ENCODE measurements at places on chromosomes 12 and 14.

- DNase-seq = no peak
Observed at GRCh38 chr14:59133709-59134108, 54.8 kb upstream of the DAAM1 start.

GRCh38 chr14:53564870-53565269, 391.8 kb downstream of the BMP4 start:
- no peak for DNase-seq

DNA sequence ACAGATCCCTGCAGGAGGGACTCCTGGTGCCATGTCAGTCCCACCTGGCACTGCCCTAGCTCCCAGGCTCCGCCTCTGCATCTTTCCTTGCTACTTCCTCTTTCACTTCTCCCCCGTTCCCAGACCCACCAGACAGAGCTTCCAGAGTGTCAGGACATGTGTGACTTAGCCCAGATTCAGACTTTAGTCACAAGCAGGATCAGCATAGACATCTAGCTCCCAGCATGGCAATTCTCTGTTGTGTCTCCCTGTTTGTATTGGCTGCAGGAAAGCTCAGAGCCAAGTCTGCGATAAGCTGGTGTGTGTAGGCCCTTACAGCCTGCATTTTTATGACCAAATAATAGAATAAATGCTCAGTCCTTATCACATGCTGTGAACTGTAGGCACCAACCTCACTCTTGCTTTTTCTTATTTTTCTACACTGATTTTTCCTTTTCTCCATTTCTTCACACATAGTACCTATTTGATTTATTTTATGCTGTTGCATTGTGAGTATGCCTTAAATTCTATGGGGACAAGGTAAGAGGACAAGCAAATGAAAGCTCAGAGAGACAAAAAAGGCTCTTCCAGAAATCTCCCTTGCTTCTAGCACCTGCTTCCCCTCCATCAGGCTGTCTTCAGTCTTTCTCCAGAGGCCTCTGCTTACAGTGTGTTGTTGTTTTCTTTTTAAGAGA, 5.9 kb downstream of the DHRS2 start:
- DNase-seq = no peak

- DNase-seq = no peak
Observed at GRCh38 chr12:130351326-130351725, 13.6 kb downstream of the PIWIL1 start.

DNA sequence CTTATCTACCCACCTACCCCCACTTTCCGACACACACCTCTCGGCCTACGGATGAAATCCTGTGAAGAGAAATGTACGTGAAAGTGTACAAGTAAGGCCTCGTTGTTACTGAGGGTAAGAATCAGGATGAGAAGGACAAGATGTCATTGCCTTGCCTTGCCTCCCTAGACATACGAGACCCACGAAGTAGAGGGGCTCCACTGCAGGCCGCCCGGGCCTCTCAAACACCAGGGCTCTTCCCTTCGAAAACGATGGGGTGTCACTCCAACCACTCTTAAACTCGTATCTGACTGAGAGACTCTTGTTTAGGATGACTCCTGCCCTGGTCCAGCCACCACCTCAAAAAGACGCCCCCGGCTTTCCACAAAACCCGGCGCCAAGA, 498 bp downstream of the RACGAP1 start:
- DNase-seq = no peak

- DNase-seq = peak; percentile 87
Observed at GRCh38 chr14:91396959-91397815, 20.4 kb downstream of the CCDC88C start.

DNA sequence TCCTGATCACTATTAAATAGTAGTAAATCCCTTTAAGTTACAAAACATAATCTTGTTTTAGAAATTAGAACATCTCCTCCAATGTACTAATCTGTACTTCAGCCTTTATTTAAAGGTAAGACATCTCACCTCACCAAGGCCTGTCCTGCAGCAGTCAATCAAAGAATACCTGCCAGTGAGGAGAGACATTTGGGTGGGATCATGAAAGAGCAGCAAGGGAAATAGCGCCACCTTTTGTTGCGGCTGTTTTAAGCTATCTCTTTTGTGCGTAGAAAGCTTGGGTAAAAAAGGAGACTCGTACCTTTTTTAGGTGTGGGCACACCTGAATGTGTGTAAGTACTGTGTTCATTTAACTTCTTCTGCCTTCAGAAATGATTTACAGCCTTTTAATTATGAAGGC, 117.8 kb upstream of the TMTC1 start:
- DNase-seq = no peak

DNA sequence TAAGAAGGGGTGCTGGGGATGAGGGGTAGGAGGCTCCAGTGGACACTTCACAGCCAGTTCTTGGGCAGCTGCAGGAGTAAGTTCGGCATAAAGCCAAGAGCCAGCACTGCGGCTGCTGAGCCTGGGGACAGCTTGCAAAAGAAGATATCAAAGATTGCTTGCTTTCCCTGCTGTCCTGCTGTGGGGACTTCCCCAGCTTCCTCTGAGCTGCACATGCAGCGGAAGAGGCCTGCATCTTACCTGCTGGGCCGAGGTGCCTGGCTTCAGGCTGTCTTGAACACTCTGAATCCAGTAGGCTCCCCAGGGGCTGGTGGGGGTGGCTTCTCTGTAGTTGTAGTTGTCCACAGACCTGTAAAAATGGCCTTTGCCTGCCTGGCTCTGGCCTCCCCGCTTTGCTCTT, 1.3 kb downstream of the CHGA start:
- DNase-seq = no peak

DNA sequence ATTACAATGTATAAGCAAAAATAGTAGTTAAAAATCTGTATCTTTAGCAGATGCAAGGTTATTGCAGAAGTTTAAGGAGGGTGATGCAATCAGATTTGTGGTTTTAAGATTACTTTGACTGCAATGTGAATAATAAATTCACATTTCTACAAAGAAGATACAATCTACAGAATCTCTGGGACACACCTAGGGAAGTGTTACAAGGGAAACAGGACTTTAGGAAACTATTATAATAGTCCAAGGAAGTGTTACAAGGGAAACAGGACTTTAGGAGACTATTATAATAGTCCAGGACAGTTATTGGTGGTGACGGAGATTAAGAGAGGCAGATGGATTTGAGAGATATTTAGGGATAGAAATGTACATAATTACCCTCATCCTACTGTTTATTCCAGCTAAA, 154.4 kb upstream of the GARIN6 start:
- no peak for DNase-seq

DNA sequence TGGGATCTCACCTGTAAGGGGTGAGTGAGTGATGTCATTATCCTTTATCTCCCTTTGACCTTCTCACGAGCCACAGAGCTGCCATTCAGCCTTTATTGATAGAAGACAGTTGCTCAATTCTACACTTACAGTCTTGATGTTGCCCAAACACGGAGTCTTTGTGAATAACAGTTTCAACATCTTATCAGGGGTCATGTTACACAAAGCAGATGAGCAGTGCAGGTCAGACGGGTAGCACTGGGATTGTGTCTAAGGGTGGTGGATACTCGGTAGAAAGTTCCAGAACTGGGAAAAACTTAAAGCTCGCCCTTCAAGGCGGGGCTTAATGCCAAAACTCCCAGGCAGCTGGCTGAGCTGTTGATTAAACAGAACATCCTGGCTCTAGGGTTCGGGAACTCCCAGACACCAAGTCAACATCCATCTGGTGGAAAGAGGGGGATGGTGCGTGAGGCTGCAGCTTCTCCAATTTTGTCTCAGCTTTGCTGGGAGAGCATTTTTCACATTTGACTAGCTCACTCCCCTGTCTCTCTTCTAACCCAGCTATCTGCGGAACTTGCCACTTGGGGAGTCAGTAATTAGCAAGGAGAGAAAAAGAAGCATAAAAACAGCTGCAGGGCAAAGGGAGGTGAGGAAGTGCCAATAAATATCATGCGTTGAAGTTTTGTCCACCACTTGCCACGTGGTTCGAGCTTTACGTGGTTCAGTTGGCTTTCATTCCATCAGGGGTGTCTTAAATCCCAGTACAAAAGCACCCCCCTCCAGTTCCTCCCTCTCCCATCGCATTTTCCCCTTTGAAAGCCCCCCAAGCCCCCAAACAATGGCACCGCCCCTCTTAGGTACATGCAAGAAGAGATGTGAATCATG, 31.0 kb downstream of the FOXN4 start:
- DNase-seq = no peak

DNA sequence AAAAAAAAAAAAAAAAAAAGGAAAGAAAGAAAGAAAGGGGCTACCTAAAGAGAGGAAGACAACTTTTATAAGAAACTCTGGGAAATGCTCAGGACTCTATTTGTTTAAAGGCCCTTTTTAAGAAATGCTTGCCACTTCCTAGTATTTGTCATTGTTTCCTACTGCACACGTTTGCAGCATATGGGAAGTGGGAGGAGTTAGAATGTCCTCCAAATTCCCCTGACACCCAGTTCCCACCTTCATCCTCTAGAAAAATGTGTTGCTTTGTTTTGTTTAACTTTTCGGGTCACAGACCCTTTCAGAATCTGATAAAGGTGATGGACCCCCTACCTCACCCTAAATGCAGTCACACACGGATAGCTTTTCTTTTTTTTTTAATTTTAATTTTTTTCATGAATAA, 40.8 kb downstream of the NINJ2 start:
- DNase-seq = no peak

DNA sequence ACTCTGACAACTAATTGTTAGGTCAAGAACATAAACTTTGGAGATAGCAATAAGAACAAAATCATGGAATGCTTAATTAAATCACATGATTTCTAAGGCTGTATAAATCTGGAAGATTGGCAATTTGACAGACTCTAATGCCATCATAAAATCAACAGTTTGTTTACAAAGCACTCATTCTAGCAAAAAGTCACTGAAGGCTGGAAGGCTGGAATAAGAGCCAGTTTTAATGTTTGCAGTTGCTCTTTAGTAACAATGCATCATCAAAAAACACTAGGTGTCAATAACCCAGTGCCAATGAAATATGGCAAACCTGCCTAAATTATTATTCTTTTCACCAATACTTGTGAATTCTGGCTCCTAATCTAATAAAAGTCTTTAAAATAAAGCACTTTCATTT, 65.0 kb downstream of the NUMB start:
- DNase-seq = no peak

DNA sequence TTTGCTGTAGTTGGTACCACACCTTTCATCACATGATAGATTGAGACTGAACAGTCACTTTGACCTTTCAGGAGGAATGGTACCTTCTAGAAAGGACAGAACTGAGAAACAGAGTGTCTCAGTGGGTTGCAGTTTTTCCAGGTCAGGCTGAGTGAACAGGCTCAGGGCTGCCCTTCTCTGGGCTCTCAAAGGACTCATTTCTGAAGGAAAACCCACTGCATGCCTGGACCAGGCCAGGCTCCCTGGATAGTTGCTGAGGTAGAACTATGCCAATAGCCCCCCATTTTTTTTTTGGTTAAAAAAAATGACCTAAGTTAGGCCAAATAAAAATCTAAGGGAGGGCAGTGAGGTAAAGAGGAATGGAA, 148.1 kb upstream of the EGLN3 start:
- no peak for DNase-seq

GRCh38 chr12:122326586-122326985, 60.3 kb upstream of the VPS33A start:
- peak; percentile 34 for DNase-seq

GRCh38 chr12:132545955-132546354, 56.0 kb downstream of the FBRSL1 start:
- DNase-seq = no peak

DNA sequence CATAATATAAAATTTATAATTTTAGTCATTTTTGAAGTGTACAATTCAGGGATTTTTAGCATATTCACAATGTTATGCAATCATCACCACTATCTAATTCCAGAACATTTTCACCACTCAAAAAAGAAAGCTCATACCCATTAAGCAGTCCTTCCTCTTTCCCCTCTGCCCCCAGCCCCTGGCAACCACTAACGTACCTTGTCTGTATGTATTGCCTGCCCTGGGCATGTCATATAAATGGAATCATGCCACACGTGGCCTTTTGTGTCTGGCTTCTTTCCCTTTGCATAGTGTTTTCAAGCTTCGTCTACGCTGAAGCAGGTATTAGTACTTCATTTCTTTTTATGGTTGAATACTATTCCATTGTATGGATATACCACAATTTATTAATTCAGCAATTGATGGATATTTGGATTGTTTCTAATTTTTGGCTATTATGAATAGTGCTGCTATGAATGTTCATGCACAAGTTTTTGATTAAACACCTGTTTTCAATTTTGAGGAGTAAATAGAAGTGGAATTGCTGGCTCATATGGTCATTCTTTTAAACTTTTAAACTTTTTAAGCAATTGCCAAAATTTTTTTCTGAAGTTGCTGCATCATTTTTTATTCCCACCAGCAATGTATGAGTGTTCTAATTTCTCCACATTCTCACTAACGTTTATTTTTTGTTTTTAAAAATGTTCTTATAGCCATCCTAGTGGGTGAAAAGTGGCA, 1.6 kb upstream of the SSTR1 start:
- DNase-seq = no peak

- no peak for DNase-seq
Observed at GRCh38 chr14:56995010-56995409, 184.7 kb upstream of the OTX2 start.

DNA sequence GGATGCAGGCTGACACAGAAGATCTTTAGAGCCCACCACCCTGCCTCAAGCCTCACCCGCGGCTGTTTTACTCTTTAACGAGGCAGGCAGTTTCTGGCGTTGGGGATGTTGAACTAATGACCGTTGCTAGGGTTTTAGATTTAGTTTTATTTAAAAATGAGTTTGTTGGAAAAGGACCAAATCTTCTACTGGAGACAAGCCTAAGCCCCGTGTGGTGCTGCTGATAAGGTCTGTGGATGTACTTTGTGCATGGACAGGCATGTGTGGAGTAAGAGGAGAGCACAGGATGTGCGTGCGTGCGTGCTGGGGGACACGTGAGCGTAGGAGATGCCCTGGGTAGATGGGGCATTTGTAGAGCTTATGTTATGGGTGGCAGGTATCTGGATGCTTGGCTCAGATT, 5.7 kb downstream of the NTF3 start:
- DNase-seq = no peak

GRCh38 chr14:104436741-104437701, 142.5 kb upstream of the C14orf180 start:
- no peak for DNase-seq

GRCh38 chr12:48263617-48264016, 60.5 kb upstream of the OR10AD1 start:
- DNase-seq = no peak

GRCh38 chr12:3453990-3454680, 36.9 kb upstream of the PRMT8 start:
- no peak for DNase-seq

- peak; percentile 41 for DNase-seq
Observed at GRCh38 chr14:22563987-22564386, 25.0 kb downstream of the DAD1 start.

GRCh38 chr12:69898236-69898635, 73.2 kb downstream of the MYRFL start:
- no peak for DNase-seq
